Motor neuron (in vitro differentiated cells): ENCODE measurements at places on chromosomes 12 and 14. TPM values are rescaled to one million over a fixed set of nuclear protein-coding genes. Genes with fewer than 3 reads are reported as not detected.
A peak's percentile ranks its signal among the peaks of the same experiment; 100 is the strongest.

DNA sequence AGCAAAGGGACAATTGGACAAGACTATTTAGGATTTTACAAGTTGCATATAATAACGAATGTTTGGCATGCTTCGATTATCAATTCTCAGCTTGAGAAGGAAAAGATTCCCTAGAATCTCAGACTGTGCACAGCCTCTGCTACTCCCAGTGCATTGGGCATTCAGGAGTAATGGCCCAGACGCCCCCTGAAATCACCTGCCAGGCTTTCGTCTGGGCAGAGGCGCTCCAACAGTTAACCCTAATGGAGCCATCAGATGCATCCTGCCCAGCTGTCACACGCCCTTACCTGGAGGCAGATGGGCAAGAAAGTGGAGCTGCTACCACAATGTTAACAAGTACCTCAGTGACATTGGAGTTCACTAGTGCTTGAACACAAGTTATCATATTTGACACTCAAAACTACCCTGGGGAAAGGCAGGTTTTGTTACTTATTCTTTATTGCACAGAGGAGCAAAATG, 927 bp upstream of the LRP6 start:
- no peak for ATAC-seq

- ATAC-seq: peak; percentile 15
These were observed 72.2 kb downstream of the BRMS1L start for GRCh38 chr14:35898217-35898775.

- peak; percentile 94 for ATAC-seq
These were observed 10.3 kb upstream of the ERP27 start for GRCh38 chr12:14948672-14949071.

DNA sequence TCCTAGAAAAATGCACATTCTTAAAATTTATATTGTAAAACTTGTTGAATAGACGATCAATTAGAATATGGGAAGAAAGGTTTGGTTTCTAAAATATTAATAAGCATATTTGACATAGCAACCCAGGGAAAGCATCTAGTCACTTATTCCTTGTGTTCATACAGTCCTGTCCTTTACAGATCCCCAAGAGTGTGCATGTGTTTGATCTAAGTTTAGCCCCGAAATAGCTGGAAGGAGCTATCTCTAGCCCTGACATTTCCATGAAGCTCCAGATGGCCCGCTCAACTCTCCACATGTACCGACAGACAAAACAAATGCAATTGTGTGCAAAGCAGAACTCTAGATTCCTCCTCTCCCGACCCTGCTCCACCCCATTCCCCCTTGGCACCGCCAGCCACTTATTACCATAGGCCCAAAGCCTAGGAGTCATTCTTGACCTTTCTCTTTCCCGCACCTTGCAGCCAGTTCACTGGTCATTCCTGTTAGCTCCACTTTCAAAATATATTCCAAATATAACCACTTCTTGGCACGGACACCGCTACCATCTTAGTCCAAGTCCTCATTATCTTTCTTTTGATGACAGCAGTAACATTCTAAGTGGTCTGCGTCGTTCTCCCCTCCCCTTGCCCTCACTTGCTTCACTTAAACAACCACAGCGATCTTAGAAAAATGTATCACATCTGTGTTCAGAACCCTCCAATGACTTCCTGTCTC, 45.4 kb upstream of the GZMB start:
- ATAC-seq: no peak

The TBK1 gene
- total RNA-seq: 12.4 TPM in 2 replicates

DNA sequence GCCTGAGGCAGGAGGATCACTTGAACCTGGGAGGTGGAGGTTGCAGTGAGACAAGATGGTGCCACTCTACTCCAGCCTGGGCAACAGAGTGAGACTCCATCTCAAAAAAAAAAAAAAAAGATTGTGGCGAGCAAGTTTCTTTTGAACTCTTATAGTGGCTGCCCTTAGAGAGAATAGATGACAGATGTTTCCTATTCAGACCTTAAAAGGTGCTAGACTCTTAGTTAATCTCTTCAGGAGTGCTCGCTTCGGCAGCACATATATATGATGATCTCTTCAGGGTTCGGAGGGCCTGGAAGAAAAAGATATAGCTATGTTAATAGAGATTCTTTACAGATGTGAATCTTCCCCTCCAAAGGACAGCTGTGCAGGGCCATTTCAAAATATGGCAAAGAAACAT, 73.1 kb upstream of the AMN1 start:
- ATAC-seq: no peak

DNA sequence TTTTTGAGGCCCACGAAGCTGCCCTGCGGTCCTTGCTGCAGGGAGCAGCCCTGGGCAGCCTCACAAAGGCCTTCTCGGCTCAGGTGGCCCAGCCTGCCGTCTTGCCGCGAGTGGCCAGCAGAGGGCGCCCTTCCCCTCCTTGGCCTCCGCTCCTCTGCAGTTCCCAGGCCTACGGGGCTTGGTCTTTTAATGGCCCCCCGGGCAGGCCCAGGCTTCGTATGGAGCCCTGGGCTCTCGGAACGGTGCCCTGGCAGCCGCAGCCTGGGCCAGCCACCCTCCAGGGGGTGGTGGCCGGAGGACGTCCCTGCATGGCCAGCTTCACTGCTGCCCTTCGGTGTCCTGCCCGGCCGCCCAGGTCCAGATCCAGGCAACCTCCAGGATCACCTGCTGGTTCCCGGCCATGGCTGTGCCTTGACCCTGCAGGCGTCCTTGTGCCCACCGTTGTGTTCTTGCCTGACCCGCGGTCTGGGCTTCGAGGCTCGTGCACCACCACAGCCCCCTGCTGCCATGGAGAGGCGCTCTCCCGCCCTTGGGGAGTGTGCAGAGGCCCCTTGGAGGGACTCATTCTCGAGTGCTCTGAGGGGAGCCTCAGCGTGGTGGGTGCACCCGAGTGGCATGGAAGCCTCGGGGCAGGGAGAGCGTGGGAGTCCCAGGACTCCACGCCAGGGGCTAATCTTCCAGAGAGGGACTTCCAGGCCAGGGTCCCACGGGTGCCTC, 9.4 kb downstream of the ASPG start:
- ATAC-seq: peak; percentile 84

- ATAC-seq: no peak
These were observed 49.8 kb downstream of the ADCK1 start for GRCh38 chr14:77849711-77850110.

GRCh38 chr12:104473374-104473983, 16.7 kb downstream of the CHST11 start:
- ATAC-seq: peak; percentile 28

DNA sequence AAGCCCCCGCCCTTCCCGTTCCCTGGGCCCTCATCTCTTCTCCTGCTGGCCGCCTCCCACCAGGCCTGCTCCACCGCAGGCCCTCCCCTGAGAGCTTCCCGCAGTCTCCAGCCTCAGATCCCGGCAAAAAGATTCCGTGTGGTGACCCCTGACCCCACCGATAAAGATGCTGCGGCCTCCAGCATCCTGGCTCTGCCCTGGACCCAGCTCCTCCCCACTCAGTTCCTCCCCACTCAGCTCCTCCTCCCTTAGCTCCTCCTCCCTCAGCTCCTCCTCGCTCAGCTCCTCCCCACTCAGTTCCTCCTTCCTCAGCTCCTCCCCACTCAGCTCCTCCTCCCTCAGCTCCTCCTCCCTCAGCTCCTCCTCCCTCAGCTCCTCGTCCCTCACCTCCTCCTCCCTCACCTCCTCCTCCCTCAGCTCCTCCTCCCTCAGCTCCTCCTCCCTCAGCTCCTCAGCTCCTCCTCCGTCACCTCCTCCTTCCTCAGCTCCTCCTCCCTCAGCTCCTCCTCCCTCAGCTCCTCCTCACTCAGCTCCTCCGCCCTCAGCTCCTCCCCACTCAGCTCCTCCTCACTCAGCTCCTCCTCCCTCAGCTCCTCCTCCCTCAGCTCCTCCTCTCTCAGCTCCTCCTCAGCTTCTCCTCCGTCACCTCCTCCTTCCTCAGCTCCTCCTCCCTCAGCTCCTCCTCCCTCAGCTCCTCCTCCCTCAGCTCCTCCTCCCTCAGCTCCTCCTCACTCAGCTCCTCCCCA, 17.0 kb downstream of the NOC4L start:
- no peak for ATAC-seq

DNA sequence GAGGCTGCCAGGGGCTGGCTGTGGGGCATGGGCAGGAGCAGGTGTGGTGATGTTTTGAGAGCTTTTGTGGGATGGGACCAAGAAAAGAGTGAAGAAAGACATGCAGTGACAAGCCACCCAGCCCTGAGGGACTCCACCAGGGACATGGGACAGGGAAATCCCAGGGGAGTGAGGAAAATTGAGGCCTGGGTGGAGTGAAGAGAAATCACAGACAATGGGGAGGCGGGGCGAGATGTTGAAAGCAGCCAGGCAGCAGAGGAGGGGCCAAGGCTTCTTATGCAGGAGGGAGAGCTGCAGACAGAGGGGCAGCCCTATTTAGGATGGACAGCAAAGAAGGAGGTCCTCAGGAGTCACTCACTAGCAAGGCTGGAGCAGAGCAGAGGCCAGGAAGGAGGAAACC, 4.2 kb upstream of the KRT1 start:
- ATAC-seq: no peak

DNA sequence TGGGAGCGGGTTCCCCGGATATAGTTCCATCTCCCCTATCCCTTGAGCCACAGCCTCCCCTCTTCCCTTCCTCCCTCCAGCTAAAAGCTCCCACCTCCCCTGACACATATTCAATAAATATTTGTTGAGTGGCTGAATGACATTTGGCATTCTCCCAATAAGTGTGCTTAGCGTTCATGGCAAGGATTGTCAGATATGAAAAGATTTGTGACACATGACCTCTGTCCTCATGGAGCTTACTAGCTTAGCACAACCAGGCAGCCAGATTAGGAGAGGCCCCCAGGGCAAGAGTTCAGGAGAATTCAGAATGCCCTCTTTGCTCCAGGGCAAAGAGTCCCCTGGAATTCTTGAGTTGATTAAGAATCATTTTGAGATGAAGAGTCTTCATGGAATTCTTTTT, 22.5 kb upstream of the SLC6A12 start:
- no peak for ATAC-seq

DNA sequence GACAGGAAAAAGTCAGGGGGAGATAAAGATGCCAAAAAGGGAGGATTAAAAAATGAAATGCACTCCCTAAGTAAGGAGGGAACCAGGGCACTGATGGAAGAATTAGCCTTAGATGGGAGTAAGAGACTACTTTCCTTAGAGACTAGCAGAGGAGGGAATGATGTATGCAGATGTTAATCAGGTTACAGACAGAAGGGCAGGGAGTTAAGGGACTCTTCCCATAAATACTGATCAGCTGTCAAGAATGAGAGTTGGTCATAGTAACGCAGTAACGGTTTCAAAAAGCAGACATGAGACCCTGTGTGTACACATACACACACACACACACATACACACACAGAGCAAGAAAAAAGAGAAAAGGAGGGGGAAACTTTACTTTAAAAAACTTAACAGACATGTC, 93.4 kb downstream of the PHLDA1 start:
- ATAC-seq: peak; percentile 46

GRCh38 chr14:89430391-89431236, 13.6 kb upstream of the FOXN3 start:
- ATAC-seq: peak; percentile 78

- peak; percentile 84 for ATAC-seq
These were observed 83.7 kb downstream of the TNFAIP2 start for GRCh38 chr14:103206836-103207387.

GRCh38 chr14:64937171-64937820, 5.2 kb downstream of the GPX2 start:
- ATAC-seq: no peak

DNA sequence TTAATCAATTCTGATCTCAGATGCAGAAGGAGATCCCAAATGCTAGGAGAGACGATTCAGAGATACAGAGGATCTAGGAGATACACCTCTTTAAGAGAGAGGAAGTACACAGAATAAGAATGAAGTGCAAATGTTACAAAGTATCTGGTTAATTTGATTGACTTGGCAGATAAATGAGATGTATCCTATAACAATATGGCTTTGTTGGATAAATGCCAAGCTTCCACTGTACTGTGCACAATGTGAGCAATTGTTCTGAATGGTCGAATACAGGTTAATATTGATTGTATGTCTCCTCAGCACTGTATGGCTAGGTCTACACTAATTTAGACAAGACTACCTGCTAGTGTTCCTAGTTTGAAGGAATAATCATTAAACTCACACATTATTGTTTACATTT, 119.6 kb upstream of the PTPRB start:
- no peak for ATAC-seq

DNA sequence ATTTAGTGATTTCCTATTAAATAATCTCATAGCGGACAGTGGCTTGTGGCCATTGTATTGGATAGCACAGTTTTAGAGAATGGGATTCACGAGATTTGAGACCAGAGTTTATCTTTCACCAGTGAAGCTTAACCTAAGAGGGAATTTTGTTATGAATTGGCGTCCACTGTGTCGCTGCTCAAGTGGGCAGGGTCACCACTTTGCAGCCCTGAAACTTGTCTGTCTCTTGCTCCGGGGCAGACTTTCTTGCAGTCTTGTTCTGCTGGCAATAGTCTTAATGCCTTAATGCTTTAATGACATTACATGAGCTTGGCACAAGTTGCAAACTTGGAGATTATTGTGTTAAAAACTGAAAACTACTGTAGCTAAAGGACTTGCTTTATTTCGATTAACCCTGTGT, 72.8 kb upstream of the PPM1H start:
- no peak for ATAC-seq

DNA sequence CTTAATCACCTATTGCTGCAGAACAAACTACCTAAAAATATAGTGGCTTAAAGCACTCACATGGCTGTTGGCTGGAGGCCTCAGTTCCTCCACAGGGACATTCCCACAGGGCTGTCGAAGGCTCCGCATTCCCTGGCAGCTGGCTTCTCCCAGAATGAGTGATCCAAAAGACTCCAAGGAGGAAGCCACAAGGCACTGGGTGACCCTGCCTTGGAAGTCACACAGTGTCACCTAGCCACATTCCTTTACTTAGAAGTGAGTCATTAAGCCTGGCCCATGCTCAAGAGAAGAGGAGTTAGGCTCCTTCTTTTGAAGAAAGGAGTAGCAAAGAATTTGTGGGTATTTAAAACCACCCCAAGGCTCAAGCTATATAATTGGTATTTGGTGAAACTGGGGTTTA, 63.9 kb upstream of the MAP1LC3B2 start:
- ATAC-seq: no peak

The ASB2 gene
- total RNA-seq: 0.50 and 0.78 TPM in 2 replicates

The P2RX4 gene
- 8.3 and 8.7 TPM in 2 replicates for total RNA-seq

The LRRC43 gene
- 0.31 and 0.73 TPM in 2 replicates for total RNA-seq

DNA sequence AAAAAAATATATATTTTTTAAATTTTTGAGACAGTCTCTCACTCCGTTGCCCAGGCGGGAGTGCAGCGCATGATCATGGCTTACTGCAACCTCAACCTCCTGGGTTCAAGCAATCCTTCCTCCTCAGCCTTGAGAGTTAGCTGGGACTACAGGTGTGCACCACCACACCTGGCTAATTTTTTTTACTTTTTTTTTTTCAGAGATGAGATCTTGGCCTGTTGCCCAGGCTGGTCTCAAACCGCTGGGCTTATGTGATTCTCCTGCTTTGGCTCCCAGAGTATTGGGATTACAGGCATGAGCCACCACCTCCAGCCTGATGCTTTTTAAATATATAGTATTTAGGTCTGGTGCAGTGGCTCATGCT, 24.5 kb downstream of the MDM2 start:
- no peak for ATAC-seq

GRCh38 chr12:75587340-75588106, 76.1 kb upstream of the KRR1 start:
- ATAC-seq: no peak

- ATAC-seq: no peak
These were observed 41.1 kb downstream of the GRIP1 start for GRCh38 chr12:66637699-66638301.
